Stimulated activated CD4-positive, alpha-beta T cell treated with anti-CD3 and anti-CD28 coated beads, Interleukin-1b, Interleukin-23, amount 100 ng/mL, for 1 hour (primary cell): ENCODE measurements at places on chromosomes 4 and X.

GRCh38 chr4:685679-686412, 3.1 kb downstream of the SLC49A3 start:
- DNase-seq: no peak

GRCh38 chr4:112865443-112865842, 184.0 kb upstream of the ANK2 start:
- DNase-seq: no peak

GRCh38 chr4:17933126-17933525, 88.4 kb downstream of the LCORL start:
- no peak for DNase-seq

- no peak for DNase-seq
Measured at GRCh38 chrX:7515681-7516413, 327.1 kb upstream of the VCX start.

DNA sequence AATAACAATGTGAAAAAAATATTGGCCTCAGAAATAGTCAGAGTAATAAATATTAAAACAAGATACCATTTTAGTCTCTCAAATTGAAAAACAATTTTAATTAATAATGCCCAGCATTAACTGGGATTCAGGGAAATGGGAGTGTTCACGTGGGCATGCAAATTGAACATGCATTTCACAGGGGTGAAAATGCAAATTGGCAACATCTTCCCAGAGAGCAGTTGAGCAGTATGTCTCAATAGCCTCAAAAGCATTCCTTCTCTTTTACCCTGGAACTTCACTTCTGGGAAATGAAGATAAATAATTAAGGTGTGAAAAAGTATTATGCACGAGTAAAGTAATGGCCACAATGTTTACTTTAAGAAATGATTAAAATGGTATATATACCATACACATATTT, 21.3 kb downstream of the NOX1 start:
- no peak for DNase-seq

- no peak for DNase-seq
Measured at GRCh38 chr4:182846036-182846435, 71.2 kb downstream of the DCTD start.

DNA sequence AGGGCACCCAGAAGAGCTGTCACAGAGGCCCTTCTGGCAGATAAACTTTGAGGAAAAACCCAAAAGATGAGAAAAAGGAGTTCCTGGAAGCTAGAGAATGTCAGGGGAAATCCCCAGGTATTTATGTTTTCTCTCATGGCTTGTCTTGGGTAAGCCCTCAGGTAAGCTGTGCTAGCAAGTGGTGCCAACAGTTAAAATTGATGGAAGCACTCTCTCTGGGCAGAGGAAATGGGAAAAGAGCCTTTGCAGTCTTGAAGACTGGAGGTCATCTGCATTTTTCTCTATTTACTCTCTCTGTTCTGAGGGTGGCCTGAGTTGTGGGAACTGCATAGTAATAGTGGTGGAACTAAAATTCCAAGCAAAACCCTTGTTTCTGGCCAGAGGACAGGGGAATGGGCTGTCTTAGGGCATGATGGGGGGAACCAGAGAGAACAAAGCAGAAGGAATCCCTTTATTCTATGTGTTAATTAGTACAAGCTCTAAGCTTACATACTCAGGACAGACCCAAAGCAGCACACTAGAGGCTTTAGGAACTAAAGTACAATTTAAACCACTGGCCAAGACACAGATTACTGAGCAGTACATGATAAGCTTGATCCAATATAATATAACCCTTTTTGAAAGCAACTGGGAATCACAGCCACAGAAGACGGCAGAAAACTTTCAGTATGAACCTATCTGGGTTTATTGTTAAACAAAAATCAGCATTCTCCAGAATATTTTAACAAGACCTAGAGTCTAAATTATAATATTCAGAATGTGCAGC, 53.3 kb upstream of the SLC10A4 start:
- no peak for DNase-seq

- no peak for DNase-seq
Measured at GRCh38 chr4:42278709-42279324, 118.5 kb upstream of the SHISA3 start.

- no peak for DNase-seq
Measured at GRCh38 chr4:86416081-86416480, 56.2 kb upstream of the MAPK10 start.

DNA sequence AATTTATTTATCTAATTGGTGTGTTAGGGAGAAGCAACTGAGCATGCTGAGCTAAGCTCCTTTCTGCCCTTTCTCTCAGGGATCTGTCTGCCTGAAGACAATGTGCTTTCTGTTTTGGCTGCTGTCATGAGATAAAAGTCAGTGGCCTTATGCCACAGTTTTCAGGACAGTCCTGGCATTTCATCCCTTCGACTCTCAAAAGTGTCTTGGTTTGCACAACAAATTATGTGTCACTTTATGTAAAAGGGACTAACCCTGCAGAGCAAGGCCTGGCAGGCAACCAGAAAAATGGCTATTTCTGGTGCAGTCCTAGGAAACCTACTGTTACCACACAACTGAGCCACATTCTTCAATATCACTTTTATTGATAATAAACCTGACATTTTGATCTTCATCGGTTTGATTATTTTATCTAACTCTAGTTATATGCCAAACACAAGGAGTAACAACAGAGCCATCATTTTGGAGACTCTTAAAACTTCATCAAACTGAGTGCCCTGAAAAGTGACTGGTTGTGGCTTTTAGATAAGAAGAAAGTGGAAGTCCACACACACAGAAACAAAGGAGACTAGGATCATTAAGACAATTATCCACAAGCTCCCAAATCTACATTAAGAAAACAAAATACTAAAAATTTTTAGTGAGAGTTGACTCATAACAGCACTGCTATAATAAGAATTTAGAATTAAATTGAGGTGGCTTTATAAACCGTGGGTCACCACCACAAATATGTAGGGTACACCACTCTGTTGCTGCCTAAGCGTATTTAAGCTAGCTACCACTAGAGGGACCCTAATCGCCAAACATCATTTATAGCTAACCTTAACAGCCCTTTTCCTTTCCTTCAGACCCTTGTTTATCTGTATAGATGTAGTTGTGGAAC, 95.9 kb upstream of the PTPN13 start:
- DNase-seq: no peak

GRCh38 chr4:46956451-46956850, 36.9 kb downstream of the GABRA4 start:
- DNase-seq: no peak

GRCh38 chr4:139841464-139842195, 176.0 kb downstream of the MGST2 start:
- no peak for DNase-seq

GRCh38 chr4:18859468-18859867, 837.9 kb upstream of the LCORL start:
- no peak for DNase-seq

GRCh38 chr4:115850799-115851509, 737.5 kb upstream of the NDST4 start:
- DNase-seq: no peak

- DNase-seq: peak; percentile 5
Measured at GRCh38 chrX:120365320-120365719, 3.4 kb downstream of the ATP1B4 start.

- no peak for DNase-seq
Measured at GRCh38 chrX:109270580-109271484, 211.1 kb downstream of the GUCY2F start.

DNA sequence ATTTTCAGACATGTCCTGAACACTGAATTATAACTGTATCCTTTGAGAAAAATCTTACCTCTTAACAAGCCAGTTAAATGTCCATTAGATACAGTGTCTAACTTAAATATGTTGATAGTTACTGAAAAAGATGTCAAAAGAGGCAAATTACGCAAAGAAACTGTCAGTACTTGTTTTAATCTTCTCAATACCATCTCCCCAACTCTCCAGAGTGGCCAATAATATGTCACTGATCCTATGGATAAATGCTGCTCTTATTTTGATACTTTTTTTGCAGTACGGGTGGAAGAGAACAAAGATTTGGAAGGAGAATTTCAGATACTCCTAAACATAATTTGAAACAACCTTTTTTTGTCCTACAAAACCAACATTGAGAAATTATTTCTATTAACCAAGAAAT, 192.7 kb downstream of the CBR4 start:
- DNase-seq: no peak

DNA sequence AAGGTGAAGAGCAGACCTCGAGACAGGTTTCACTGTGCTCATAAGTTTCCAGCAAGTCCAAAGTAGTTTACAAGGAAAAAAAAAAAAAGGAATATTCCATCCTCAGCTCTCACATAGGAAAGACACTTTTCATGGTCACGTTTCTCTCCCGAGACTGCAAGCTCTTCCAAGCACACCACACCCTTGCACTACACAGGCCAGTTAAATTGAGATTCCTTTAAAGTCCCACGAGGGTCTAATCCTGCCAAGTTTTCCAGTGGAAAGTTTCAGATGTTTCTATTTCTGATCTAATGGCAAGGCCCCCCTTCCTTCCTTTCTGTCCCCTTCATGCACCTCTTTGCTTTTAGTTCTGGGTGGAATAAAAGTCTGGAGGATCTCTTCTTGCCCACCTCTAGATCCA, 67.9 kb upstream of the PCDH19 start:
- no peak for DNase-seq

GRCh38 chr4:125464146-125464545, 149.4 kb downstream of the FAT4 start:
- DNase-seq: no peak

- no peak for DNase-seq
Measured at GRCh38 chr4:26753617-26754016, 107.0 kb upstream of the STIM2 start.

- DNase-seq: no peak
Measured at GRCh38 chr4:176949029-176949428, 156.3 kb upstream of the VEGFC start.

DNA sequence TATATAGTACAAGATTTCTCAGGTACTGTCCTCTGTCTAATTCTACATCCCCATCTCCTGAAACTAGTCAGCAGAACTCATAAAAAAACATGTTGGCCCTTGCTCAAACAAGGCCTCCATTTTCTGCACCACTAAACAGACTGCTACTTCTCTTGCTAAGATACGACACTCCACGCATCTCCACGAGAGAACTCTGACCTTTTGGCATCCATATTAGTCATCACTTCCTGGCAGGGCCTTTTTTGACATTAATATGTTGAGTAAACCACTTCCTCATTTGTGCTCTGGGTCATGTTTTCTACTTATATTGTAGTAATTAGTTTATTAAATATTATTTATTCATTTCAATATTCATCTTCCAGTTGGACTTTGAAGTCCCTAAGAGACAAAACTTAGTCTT, 65.6 kb downstream of the DCAF8L1 start:
- DNase-seq: no peak

DNA sequence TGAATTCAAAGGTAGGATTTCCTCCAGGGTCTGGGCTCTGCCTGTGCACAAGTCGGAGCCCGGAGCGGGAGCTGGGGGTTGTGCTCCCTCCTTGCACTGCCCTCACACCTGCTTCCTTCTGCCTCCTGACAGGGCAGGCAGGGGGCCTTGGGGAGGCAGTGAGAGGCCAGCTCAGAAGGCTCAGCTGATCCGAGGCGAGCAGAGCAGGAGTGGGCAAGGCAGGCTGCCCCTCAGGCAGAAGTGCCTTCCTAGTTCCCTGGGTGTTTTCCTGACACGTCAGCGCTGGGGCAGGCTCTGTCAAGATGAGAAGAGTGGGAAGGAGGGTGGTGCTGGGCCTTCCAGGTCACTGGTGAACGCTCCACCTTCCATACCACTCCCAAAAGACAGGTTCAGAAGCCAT, 5.5 kb upstream of the IRAK1 start:
- no peak for DNase-seq

DNA sequence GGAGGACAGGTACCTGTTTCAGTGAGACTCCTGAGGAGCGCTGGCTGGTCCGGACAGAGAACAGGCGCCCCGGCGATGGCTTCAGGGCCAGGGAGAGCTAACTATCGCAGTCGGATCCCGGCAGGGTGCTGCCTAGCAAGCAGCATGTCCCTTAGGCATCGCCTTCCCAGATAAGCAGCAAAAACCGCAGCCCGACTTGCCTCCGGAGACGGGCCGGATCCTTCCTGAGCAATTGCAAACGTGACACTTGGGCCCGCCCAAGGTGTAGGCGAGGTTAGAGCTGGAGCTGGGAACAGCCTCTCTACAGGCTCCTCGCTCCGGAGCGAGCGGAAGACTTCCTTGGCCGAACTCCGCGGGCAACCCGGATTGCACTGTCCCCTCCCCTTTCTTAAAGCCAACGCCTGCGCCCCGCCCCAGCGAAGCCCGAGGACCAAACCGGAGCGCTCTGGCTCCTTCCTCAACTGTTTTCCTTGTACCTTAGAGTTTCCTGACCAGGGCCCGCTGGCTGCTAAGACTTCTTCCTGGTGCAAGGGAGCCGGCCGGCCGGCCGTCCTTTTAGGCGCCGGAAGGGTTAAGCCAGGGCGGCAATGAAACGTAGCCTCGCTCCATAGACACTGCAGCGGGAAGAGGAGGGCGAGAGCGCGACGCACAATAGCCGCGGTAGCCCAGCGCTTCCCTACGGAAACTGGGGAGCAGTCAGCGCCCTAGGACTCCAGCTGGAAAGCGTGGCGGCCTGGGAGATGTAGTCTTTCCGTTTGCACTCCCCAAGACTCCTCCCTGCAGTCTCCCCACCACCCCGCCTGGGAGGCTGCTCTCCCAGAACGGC, at the start of gene OPHN1:
OPHN1 (minus strand) TSS at position 341 of the 826 bp plus-strand sequence. CDS start 475 bp downstream, outside the sequence.
- no peak for DNase-seq

DNA sequence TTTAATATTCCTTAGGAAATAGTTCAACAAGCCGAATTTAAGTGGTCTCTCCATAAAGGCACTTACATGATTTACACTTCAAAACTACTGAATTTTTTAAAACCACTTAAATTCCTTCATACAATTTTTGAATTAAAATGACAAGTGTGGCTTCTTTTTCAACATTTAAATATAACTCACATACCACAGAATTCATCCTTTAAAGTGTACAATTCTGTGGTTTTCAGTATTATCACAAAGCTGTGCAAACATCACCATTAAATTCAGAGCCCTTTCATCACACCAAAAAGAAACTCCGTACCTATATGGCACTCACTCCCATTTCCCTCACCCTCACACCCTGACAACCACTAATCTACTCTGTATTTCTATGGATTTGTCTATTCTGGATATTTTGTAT, 200.9 kb upstream of the MAB21L2 start:
- DNase-seq: no peak

DNA sequence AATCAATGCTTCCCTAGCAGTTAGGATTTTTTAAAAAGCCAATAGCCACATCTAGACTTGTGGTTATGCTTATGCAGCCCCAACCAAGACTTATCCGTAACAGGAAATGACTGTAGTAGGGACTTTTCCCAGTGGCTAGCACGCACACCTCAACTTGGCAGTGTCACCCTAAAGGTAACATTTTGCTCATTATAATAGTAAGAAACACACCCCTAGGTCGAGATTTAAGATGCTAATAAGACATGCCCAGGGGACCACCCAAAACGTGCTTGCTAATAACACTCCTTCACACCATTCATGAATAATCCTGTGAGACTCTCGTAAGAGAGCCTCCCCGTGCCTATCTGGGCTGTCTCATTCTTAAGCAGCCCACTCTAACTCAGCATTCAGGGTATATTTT, 195.3 kb downstream of the CHIC1 start:
- no peak for DNase-seq

- no peak for DNase-seq
Measured at GRCh38 chr4:13982010-13982409, 354.5 kb upstream of the BOD1L1 start.
